ENCODE measurements at places on chromosomes 12 and 14.

DNA sequence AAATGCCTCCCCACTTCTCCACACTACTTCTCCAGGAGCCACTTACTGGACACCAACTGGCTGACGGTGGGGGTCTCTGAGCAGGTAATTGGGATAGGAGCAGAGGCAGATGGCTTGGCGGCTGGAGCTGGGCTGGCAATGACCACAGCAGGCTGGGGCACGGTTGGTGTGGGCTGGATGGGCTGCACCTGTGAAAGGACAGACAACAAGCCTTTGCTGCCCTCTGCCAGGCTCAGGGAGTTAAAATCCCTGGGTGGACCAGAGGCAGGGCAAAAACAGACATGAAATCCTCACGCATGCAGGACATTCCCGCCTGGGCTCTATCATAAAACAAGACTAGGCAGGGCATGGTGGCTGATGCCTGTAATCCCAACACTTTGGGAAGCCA is 19.3 kb upstream of the TFCP2 start:
- no peak for DNase-seq

GRCh38 chr12:91009319-91009950 is 4.7 kb upstream of the EPYC start:
- DNase-seq: no peak

DNA sequence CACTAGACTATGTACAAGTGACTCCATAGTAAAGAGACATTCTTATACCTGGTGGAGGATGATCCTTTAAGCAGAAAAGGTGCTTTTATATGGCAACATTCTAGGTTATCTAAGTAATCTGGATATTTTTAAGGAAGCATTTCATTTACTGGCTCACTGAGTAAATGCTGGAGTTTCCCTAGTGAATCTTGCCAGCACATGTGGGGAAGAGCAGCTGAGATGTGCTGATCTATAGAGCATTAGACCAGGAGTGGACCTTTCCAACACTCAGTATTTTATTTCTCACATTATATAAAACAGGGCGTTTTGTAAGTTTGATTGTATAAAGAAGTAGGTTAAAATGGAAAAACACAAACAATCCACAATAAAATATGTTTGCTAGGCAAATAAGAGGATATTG is 478.5 kb downstream of the ATP23 start:
- no peak for DNase-seq

DNA sequence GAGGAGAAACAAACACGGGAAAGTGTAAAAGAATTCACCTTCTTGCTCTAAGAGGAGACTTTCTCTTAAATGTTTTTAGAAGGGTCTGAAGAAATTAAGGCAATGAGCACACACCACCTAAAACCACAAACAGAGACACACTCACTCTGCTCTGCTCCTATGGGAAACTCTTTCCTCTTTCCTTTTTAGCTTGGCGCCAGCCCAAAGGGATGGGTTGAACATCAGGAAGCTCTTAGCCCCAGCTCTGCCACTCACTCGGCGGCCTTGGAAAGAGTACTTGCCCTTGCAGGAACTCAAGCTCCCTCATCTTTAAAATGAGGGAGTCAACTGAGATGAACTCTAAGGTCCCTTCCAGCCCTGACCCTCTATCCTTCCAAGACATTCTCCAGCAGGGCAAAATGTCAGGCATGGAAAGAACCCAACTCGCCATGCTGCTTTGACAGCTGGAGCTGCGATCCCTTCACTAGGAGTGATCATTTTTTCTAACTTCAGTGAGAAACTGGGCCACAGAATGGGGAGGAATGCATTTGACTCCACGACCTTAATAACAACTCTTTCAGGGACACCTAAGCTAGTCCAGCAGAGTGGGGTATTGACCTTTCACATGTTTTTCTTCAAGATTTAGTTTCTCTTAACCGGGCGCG is 980 bp upstream of the RNASE8 start:
- DNase-seq: no peak

GRCh38 chr12:29879606-29880308 is 96.0 kb upstream of the TMTC1 start:
- DNase-seq: no peak

GRCh38 chr14:101707863-101708620 is 53.5 kb upstream of the PPP2R5C start:
- DNase-seq: no peak

GRCh38 chr12:40464121-40464520 is 228.1 kb upstream of the CNTN1 start:
- DNase-seq: no peak

DNA sequence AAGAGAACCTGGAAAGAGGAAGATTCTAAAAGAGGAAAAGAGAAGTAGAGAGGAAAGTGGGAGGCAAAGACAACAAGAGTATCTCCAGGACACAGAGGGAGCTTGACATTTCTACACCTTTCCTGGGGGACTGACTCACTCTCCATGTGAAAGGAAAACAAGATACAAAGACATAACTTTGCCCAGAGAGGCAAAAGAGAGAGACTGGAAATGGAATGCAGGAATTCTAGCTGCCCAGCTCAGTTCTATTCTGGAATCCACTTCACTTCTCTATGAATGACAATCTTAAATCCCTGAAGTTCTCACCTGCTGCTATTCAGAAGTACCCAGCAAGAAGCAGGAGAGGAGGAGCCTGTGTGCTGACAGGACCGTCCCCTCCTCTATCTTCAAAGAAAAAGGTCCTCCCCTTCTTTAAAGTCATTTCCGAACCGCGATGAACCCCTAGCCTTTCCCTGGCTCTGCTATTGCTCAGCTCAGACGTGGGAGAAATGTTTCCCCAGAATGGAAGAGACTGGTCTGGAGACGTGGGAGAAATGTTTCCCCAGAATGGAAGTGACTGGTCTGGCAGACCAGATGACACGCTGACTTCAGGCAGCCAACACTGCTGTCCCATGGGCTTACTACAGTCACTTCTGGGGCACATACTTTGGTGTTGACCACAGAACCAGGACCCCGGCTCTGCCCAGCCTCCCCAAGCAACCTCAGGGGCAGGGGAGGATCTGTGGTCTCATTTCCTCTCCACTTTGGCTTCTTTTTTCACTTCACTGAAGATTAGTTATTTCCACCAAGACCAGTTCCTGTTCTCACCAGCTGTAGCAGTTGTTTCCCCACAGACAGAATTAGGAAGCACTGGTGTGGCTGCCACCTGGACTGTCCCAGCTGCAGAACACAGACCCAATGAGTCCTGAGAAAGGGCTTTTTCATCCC is 8.3 kb downstream of the FMNL3 start:
- no peak for DNase-seq

DNA sequence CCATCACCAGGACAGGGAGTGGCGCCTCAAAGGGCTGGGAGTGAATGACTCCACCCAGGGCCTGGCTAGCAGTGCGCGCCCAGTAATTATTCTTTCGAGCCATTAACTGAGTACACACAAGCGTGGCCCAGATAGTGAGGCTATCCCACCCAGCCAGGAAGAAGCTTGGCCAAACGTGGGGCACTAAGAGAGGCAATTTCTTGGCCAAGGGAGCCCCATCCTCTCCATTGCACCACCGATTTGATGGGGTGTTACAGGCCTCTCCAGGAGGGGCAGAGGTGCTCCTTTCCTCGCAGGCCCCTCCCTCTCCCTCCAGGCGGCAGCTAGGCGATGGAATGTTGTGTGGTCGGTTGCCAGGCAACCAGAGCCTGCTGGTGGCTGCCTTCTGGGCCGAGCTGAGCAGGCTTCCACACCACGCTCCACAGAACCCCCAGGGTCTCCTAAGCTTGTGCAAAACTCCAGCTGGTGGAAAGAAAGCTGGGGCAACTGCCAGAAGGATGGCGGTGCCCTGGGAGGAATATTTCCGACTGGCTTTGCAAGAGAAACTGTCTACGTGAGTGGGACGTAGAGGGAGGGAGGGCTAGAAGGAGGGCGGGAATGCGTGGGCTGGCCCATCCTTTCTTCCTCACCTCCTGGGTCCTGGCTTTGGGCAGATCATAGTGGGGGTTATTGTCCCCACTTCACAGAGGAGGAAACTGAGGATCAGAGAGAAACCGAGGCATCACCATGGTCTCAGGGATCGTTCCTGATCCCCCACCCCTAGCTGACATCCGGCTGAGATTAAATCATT is at the start of gene CFAP73:
Gene CFAP73, plus strand, starts transcription at position 364 of the 790 bp plus-strand sequence. Its CDS starts 134 bp downstream, at position 498.
- peak; percentile 64 for DNase-seq

- DNase-seq: no peak
Measured at GRCh38 chr14:39219075-39219499, 14.6 kb upstream of the MIA2 start.

- no peak for DNase-seq
Measured at GRCh38 chr12:49562233-49562632, 5.7 kb downstream of the MCRS1 start.

- DNase-seq: no peak
Measured at GRCh38 chr12:42332301-42333285, 6.6 kb downstream of the PPHLN1 start.

DNA sequence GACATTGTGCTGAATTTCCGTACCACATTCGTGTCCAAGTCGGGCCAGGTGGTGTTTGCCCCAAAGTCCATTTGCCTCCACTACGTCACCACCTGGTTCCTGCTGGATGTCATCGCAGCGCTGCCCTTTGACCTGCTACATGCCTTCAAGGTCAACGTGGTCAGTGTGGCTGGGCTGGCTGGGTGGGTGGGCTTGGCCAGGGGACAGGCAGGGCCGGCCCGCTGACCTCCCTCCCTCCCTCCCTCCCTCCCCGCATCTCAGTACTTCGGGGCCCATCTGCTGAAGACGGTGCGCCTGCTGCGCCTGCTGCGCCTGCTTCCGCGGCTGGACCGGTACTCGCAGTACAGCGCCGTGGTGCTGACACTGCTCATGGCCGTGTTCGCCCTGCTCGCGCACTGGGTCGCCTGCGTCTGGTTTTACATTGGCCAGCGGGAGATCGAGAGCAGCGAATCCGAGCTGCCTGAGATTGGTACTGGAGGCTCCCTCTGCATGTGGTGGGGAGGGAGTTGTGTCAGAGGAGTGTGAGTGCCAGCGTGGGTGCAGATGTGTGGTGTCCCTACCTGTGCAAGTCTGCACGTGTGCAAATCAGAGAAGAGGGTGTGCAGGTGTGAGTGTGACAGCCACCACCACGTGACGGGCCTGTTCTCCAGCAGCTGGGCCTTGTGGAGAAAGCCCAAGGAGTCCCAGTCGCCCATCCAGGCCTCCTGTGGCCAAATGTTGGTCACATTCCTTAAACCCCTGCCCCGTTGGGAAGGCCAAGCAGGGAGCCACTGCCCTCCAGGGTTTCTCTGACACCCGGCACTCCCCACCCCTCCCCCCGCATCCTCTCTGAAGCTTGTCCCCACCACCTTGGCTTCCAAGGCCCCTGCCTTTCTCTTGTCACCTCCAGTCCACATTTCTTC is 5.3 kb downstream of the KCNH3 start:
- no peak for DNase-seq

DNA sequence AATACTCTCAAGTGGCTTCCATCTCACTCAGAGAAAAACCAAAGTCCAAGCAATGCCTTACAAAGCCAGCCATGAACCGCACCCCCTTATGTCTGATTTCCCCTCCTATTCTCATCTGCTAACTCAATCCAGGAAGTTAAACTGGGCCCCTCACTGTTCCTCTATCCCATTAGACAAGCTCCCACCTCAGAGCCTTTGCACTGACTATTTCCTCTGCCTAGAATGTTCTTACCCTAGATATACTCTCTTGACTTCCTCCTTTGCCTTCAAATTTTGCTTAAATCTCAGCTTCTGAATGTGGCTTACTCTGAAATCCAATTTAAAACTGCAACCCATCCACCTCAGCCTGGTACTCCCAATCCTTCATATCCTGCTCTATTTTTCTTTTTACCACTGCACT is 257.0 kb upstream of the USP15 start:
- DNase-seq: no peak

DNA sequence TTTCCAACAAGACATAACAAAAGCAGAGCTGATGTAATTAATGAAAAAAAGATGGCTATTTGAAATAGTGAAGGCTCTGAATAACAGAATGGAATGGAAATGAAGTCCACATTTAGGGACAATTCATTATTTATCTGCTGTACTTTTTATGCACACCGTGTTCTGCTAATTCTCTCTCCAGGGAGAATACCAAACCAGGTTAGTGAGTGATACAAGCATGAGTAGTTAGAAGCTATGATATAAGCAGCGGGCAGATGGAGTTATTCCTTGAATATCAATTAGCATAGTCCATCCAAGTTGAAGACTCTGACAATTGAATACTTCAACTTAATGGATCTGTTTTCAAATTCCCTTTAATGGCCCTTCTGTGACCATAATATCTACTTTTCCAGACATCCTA is 162.1 kb upstream of the TMTC2 start:
- no peak for DNase-seq

- no peak for DNase-seq
Measured at GRCh38 chr14:34684578-34684977, 29.8 kb downstream of the CFL2 start.

GRCh38 chr12:123143736-123144461 is 7.0 kb downstream of the PITPNM2 start:
- no peak for DNase-seq

DNA sequence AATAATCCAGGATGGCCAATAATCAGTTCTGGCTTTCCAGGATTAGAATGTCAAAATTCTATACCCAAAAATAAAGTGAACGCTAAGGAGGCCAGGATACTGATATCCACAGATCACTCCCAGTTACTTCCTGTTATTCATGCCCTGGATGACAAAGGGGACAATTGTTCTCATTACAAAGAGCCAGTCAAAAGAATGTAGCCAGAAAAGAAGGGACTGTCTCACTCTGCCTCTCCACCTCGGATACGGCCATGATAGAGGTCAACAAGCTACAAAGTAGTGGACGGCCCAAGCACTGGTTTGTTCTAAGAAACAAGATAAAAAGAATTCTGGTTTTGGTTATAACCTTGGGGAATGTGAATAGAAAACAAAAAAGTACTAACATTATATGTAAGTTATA is 116.1 kb upstream of the ATF7IP start:
- no peak for DNase-seq

DNA sequence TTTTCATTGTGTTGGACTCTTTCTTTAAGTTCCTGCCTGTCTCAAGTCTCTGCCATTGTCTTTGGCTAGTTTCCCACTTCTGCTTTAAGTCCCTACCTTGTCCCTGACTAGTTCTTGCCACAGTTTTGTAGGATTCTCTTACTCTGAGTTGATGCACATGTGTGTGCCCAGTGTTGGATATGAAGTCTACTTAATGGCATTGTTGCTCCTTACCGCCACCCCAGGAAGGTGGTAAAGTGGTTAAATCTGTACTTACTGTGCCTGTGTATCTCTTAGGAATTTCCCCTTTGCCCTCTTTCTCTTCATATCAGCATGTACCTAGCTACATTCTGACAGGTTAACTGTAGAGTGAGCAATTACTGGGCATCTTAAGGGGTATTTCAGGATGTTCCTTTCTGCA is 227.1 kb downstream of the NUBPL start:
- no peak for DNase-seq

DNA sequence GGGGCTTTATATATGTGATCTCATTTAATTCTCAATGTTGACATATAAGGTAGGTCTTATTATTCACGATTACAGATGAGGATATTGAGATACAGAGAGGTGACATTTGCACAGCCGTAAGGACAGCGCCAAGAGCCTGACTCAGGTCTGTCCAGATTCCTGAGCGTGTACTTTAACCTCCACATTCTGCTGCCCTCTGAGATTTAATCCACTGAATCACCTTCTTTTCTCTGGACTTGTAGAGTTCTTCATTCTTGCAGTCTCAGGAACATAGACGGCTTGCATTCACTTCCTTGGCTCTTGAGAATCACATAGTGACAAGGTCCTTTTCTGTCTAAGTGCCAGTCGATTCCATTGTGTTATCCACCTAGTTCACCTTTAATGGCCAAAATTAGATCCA is 141.0 kb upstream of the ARHGAP5 start:
- DNase-seq: no peak

- DNase-seq: no peak
Measured at GRCh38 chr14:104143521-104144452, 5.4 kb downstream of the KIF26A start.
